AG04450 (cell line): ENCODE measurements at places on chromosomes 12 and 14.

- no peak for DNase-seq
Observed at GRCh38 chr12:109222496-109222895, 86.6 kb downstream of the FOXN4 start.

DNA sequence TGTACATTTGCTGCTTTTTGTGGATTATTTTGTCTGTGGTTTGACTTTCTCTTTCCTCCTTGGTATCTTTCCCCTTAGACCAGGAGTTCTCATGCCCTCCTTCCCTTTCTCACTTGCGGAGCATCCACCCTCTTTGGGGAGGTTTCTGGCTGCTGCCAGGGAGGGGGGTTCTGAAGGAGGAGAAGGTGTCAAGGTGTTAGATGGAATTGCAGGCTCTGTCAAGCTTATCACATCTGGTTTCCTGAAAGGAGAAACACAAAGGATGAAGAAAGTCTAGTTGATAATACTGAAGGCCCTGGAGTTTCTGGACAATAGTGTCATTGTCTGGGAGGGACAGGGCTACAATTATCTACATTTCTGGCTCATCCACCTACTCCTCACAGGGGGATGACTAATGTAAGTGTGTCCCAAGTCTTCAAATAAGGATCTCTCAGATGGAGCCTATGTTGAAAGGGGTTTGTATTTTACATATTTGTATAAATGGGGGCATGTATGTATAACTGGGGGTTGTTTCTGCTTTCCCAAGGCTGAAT, 217.3 kb upstream of the CCDC196 start:
- no peak for DNase-seq

GRCh38 chr12:14417715-14418114, 52.2 kb downstream of the ATF7IP start:
- DNase-seq = peak; percentile 76

DNA sequence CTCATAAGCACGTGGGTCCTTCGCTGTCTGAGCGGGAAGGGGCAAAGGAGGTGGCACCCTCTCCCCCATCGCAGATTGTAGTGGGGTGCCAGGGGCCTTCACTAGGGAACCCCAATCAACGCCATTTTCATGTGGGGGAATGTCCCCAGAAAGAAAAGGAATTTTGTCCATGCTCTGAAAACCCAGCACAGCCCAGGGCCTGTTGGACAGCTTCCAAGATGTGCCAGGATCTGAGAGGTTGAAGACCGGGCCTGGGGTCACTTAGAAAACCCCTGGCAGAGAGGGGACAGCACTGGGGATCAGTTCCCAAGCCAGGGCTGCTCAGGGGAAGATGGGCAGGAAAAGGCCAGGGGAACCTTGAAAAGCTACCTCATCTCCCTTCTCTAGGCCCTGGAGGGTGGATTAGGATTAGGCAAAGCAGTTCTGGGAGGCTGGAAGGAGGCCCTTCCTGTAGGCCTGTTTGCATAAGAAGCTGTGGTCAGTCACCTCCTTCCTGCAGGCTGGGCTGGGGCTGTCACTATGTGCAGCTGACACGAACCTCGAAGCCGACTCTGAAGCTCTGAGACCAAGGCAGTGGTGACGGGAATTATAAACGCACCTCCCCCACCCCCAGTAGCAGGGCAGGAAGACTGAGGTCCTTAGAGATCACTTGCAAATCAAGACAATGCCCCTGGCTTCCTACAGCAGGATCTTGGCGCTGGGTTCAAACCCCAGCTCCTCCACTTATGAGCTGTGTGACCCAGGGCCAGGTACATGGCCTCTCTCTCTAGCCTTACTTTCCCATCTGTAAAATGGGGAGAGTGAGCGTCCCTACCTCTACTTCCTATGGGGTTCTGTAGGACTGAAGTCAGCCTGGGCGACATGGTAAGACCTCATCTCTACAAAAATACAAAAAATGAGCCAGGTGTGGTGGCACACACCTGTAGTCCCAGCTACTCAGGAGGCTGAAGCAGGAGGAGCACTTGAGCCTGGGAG, 29.0 kb downstream of the TESC start:
- DNase-seq = no peak

GRCh38 chr14:100786131-100786530, 39.8 kb upstream of the MEG3 start:
- DNase-seq = no peak

GRCh38 chr12:91991399-91992187, 154.1 kb downstream of the BTG1 start:
- no peak for DNase-seq

DNA sequence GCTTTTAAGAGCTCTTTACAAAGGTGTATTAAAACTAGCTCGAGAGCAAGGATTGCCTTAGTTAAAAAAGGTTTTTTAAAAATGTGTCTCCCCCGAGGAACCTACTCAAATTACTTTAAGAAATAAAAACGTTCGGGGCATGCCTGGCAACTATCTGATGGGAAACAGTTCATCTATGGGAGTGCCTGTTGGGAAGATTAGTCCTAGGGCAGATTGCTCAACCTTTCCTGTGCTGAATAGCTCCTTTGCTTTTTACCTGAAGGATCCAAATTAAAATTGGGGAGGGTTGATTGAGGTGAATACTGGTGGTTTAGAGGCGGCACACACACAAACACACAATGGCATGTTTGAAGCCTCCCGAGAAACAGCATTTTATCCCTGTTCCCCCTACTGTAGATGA, 541.4 kb upstream of the ATP2B1 start:
- DNase-seq = no peak

- DNase-seq = peak; percentile 48
Observed at GRCh38 chr12:88854260-88854659, 274.0 kb upstream of the KITLG start.
